ENCODE measurements at places on chromosomes 16 and 17.

- DNase-seq, result peak; percentile 77
These were observed 57.9 kb upstream of the CACNG4 start for GRCh38 chr17:66906321-66907278.

DNA sequence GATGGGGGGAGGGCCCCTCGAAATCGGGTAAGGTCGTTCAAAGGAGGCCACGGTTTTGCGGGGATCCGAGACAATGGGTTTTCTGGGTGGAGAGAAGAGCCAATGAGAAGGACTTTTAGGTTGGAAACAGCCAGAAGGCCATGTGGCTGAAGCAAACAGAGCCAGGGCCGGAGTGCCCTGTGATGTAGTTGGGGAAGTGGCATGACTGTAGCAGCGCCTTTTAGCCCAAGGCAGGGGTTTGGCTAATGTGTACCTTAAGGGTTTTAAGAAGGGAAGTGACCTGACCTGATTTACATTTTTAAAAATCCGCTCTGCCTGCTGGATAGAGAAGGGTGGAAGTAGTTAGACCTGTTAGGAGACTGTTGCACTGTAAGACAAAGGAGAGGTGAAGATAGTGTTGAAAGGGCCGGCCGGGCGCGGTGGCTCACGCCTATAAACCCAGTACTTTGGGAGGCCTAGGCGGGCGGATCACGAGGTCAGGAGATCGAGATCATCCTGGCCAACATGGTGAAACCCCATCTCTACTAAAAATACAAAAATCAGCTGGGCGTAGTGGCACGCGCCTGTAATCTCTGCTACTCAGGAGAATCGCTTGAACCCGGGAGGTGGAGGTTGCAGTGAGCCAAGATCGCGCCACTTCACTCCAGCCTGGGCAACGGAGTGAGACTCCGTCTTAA lies 1.0 kb downstream of the LYRM1 start:
- DNase-seq, result peak; percentile 71

DNA sequence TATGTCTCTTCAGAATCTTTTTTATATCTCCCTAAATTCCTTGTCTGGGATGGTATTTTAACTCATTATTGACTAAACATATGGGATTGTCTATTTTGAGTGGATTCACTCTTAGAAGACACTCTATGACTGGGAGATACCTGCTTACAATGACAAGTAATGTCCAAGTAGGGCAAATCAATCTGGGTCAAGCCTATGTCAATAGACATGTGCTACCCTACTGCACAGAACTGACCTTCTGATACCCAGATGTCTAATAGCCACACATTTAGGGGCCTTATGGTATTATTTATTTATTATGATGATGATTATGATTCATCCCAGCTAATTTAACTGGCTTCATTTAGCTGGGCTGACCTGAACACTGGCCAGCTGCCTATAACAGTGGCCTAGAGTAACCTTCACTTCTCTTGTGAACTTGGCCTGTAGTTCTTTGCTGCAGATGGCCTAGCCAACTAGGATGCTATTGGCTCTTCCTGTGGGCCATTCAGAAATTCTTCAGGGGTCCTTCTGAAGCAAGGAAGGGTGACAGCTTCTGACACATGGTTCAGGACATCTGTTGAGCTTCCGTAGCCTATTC lies 138.0 kb downstream of the ANKFN1 start:
- no peak for DNase-seq

DNA sequence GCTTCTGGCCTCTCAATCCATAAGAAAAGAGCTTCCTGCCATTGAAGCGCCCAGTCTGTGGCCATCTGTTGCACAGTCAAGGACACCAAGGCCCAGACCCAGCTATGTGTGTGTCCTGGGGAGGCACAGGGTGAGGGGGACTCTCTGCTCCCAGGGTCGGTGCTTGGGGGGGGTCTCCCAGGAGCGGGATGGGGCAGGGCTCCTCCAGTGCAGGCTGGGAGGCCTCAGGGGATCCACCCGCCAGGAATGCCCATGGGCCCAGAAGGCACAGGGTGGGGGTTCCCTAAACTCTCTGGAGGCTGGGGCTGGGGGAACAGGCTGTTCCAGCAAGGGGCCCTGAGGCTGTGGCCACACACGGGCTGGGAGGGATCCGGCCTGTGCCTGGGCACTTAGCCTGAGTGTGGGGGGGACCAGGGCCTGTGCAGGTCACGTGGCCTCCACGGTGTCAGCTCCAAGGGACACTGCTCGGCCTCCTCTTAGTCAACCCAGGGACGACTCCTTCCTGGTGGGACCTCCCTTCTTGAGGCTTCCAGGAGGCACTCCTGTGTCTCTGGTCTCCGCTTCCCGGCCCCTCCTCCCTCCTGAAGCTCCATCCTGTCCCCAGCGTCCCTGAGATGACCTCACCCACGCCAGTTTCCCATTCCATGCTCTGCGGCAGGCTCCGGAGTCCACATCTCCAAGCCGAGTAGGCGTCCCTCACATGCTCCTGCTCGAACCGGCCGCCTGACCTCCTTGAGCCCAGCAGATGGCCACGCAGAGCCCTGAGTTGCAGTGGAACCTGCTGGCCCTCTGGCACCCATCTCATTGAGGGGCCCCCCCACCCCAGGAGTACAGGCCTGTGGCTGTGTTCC lies 23.1 kb upstream of the BAHCC1 start:
- DNase-seq, result peak; percentile 51

- no peak for DNase-seq
These were observed 5.9 kb downstream of the PAM16 start for GRCh38 chr16:4344983-4345835.

GRCh38 chr17:18965530-18966236 lies 13.7 kb downstream of the SLC5A10 start:
- no peak for DNase-seq

DNA sequence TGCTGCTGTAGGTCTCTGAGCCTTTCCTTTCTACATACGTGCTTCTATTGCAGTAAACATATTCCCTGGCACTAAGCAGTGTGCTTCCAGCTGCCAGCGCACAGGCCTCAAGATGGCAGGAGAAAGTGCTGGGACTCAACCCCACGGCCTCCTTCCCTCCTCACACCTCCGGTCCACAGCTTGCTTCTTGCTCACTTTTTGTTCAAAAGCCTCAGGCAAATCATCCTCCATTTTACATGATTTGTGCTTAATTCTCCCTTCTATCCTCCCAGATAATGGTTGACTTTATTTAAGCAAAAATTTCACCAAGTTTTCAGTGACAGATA lies 5.4 kb downstream of the CDK5R1 start:
- DNase-seq, result no peak

- peak; percentile 48 for DNase-seq
These were observed 23.8 kb downstream of the LITAF start for GRCh38 chr16:11562941-11563340.

GRCh38 chr16:11491524-11491923 lies 95.2 kb downstream of the LITAF start:
- no peak for DNase-seq

DNA sequence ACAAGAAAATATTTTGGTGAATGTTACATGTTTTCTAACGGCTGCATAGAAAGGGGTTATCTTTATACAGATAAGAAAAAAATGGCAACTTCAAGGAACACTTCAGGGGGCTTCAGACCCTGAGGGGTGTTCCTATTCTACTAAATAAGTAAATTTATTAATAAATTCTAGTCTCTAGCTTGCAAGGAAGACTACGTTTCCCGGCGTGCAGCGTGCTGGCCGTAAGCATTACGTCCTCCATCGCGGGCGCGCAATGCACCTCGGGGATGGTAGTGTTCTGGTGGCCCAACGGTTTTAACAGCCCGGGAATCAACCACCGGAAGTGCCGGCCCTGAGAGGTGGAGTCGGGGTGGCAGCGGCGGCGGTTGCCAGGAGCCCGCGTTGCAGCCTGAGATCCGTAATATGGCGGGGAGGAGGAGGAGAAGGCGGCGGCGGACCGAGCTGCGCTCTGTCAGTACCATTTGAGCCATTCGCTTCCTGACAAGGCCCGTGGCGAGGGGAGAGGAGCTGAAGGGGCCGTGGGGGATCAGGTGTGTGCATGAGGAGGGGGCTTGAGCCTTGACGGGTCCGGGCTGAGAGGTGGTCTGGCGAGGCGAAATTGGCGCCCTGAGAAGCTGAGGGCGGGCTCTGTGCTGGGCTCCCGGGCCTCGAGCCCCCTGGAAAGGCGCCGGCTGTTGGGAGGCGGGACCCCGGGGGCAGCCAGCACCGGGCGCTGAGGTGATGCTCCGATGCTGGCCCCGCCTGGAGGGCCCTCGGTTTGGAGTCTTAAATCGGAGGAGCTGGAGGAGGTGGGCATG lies at the start of gene CCP110:
TSS of gene CCP110 (plus strand) at position 384 of the 797 bp plus-strand sequence. CDS start 3,940 bp downstream, outside the sequence.
- DNase-seq, result peak; percentile 98

- DNase-seq, result no peak
These were observed 46.8 kb downstream of the TIMM22 start for GRCh38 chr17:1043601-1044251.

DNA sequence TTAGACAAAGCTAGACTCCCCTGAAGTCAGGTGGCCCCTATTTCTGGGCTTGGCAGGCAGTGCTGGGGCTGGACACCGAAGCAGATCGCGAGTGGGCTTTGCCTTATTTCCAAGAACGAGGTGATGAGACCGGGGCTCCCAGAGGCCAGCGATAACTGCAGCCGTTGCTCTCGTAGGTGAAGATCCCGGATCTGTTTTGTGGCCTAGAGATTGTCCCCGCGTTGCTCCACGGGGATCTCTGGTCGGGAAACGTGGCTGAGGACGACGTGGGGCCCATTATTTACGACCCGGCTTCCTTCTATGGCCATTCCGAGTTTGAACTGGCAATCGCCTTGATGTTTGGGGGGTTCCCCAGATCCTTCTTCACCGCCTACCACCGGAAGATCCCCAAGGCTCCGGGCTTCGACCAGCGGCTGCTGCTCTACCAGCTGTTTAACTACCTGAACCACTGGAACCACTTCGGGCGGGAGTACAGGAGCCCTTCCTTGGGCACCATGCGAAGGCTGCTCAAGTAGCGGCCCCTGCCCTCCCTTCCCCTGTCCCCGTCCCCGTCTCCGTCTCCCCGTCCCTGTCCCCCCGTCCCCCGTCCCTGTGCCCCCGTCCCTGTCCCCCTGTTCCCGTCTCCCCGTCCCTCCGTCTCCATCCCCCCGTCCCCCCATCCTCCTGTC lies 1.5 kb upstream of the TBCD start:
- DNase-seq, result no peak

GRCh38 chr16:54630284-54630967 lies 300.2 kb upstream of the IRX5 start:
- no peak for DNase-seq

DNA sequence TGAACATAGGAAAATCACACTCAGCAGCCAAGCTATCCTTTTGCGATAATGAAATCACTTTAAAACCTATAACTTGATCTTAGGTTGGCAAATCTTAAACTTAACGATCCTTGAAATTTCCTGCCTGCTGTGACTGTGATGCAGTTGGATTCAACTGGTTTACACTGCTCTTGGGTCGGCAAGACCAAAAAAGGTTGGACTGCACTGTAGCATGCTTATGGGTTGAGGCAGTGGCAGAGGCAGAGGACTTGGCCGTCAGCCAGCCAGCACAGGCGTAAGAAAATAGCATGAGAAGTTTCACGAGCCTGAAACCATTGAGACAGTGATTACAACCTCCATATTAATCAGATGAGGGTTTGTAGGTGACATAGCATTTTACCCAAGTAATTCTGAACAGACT lies 21.4 kb downstream of the WSB1 start:
- no peak for DNase-seq

- no peak for DNase-seq
These were observed 1.8 kb downstream of the C16orf96 start for GRCh38 chr16:4557973-4558372.

- no peak for DNase-seq
These were observed 118.7 kb upstream of the CDH5 start for GRCh38 chr16:66247516-66248481.

- DNase-seq, result no peak
These were observed 100.7 kb downstream of the SOCS1 start for GRCh38 chr16:11155284-11155806.

GRCh38 chr16:68090533-68090932 lies 5.4 kb downstream of the NFATC3 start:
- no peak for DNase-seq

GRCh38 chr17:752620-753219 lies 656 bp upstream of the GEMIN4 start:
- DNase-seq, result peak; percentile 9

- DNase-seq, result no peak
These were observed 16.0 kb downstream of the WFDC1 start for GRCh38 chr16:84310642-84311041.

DNA sequence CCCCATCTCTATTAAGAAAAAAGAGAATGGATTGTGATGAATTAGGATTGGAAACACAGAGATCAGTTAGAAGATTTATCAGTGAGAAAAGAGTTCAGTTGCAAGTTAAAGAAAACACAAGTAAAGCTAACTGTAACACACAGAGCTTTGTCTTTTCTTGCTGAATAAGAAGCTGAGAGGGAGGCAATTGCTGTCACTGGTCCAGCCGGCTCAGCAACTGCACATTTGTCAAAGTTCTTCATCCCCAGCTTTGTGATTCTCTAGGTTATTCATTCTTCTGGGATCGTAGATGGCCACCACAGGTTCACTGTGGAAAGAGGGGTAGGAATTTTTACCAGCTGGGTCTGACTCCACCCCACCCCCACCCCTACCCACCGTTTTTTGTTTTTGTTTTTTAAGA lies 615.7 kb downstream of the WWOX start:
- no peak for DNase-seq

GRCh38 chr16:10081201-10081940 lies 100.9 kb downstream of the GRIN2A start:
- no peak for DNase-seq

- DNase-seq, result no peak
These were observed 204.5 kb downstream of the RBFOX3 start for GRCh38 chr17:79406316-79406715.

DNA sequence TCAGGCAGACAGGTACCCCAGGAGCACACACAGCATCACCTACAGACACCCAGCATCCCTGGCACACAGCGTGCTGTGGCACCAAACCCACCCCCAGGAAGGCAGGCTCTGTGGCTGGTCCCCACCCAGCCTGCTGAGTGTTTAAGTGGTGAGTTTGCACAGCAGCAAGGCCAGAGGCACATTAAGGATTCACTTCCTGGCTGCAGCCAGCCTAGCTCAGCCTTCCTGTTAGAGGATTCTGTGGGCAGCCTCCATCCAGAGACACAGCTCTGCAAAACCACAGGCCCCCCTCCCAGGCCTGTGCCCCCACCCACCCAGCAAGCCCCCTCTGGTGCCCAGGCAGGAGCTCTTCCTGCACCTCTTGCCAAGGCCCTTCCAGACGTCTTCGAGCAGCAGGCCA lies 36.1 kb upstream of the PHB1 start:
- DNase-seq, result peak; percentile 17

GRCh38 chr17:72812823-72813222 lies 279.7 kb downstream of the SLC39A11 start:
- no peak for DNase-seq

DNA sequence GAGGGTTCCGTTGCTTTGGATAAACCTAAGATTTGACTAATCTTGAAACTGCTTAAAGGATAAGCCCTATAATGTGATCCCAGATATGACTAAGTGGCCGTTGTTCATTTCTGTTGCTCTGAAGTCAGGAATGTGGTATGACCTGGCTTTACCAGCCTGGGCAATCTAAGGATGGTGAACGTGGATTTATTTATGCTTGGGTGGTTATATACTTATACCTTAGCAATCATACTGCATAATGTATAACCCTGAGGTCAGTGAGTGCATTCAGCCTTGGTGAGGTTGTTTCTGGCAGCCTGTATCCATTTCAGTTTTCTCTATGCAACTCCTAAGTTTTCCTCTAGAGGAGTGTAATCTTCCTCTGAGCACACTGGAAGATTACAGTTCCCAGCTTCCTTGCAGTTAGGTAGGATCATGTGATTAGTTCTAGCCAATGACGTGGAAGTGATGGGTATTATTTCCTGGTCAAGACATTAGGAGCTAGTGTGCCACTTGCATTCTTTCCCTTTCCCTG lies 41.9 kb downstream of the FTO start:
- DNase-seq, result no peak

GRCh38 chr16:3640632-3641501 lies 13.6 kb upstream of the DNASE1 start:
- no peak for DNase-seq

All from suppressor macrophage (primary cell).